ENCODE measurements at places on chromosomes 6 and 20.

DNA sequence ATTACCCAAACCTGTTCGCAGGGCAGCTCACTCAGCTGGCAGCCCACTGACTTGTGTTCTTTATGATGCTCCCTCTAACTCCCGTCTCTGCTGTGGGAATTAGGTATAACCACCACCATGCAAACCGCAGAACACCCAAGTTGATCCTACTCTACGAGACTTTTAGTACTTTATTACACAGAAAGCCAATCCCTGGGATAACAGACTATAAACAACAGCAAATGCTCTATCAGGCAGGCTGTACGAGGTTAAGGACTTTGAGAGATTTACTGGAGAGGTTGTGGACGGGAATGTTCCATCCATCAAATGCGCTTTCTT lies 241.1 kb downstream of the FOXC1 start:
- no peak for DNase-seq

- DNase-seq = no peak
Measured at GRCh38 chr6:112251171-112251875, 3.0 kb downstream of the LAMA4 start.

DNA sequence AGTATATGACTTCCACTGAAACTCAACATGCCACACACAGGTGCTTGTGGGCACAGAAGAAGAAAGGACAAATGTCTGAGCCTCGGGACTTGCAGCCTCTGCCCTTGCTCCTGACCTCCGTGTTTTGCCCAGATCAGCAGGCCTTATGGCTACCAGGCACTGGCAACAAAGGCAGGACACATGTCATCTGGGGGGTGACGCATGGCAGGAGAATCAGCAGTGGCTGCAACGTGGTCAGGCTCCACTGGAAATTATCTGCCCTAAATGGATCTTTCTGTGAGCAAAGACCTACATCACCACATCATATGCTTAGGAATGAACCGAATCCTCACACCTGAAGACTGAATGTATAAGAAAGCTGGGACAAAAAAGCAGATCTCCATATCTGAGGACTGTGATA lies 78.9 kb downstream of the ELOVL5 start:
- DNase-seq = no peak

DNA sequence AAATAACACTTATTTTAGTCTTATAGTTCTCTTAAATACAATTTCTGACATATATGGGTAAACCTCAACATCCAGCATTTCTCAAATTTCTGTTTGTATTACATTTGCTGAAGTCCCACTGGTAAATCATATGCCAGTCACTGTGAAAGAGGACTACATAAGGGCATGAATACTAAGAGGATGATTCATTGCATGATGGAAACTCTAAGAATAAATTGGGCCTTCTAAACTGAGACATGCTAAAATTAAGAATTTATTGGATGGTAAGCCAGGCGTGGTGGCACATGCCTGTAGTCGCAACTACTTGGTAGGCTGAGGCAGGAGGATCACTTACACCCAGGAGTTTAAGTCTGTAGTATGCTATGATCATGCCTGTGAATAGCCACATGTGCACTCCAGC lies 12.1 kb downstream of the DEFB123 start:
- no peak for DNase-seq

DNA sequence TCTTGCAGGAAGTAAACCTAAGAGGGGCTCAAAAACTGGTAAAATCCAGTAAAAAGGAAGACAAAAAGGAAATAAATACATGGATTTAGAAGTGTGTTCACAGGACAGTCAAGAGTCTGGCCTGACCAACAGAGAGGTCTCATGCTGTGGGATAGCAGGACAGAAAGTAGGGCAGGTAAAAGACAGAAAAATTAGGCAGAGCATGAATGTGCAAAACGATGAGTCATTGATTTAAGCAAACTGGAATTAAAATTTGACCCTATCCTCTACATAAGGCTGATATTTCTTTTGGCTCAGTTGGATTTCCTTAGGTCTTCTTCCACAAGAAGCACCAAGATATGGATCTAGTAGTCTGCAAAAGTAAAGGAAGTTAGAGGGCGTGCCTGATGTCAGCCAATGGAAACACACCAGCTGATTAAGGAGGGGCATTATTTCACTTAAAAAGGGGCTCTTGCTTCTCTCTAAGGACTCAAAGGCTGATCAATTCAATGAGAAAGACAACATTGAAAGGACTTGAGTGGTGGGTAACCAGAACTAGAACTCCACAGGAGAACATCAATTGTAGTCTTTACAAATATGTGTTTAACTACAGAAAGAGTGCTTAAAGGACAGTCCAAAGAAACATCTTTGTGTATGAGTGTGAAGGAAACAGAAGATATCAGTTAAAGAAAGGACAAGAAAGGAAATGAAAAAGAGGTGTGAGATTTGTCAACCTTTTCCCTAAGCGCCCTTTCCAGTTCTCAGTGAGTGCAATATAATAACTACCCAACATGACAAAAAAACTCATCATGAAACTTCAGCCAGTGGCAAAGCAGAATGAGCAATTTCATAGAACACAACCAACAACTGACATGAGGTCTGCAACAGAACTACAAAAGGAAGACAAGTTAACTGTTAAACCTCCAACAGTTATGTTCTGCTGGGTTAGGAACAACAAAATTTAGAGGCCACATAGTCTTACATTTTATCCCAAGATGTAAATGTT lies 19.4 kb upstream of the MYB start:
- DNase-seq = no peak
